ENCODE measurements at places on chromosomes 1 and 21.
A peak's percentile ranks its signal among the peaks of the same experiment; 100 is the strongest.

- DNase-seq, result no peak
Observed at GRCh38 chr1:22913421-22914141, 59.1 kb downstream of the LACTBL1 start.

GRCh38 chr1:209416039-209416438 is 167.5 kb upstream of the CAMK1G start:
- DNase-seq, result no peak

DNA sequence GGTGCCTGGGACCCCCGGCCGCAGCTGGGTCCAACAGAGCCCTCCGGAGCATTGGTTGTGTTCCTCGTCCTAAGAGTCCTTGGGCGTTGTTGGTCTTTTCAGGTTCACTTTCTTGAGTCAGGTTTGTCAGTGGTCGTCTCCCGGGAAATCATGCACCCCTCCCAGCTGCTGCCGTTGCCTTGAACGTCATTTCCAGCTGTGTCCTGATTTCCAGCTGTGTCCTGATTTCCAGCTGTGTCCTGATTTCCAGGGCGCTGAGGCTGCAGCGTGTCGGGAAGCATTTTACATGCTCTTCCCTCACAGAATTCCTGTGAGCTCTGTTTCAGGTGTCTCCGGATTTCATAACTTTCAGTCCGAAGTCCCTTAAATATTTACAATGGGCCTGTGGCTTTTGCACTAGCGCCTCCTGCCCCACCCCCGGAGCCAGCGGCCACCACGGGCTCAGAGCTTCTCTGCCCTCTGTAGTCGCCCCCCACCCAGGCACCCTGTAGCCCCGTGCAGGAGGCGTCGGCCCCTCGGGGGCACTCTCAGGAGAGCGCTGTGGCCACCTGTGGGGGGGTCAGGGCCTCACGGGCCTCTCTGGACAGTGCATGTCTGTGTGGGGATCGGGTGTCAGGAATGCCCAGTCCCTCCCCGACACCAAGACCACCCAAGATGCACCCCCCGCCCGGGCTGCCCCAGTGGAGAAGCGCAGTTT is 66.7 kb downstream of the COL18A1 start:
- no peak for DNase-seq

DNA sequence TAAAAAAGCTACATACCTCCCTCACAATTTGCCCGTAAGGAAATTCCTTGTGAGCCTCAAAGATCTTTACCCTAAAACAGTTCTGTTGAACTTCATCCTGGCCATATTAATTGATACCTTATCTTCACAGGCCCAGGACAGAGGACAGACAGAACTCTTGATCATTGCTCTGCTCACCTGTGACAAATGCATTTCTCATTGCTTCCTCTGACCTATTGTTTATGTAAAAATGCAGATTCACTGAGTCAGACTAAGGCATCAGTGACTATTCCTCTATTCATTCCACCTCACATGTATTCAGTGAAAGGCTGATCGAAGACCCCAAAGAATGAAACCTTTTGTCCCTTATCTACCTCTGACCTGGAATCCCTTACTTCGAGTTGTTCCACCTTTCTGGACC is 61.0 kb downstream of the BACH1 start:
- DNase-seq, result no peak

DNA sequence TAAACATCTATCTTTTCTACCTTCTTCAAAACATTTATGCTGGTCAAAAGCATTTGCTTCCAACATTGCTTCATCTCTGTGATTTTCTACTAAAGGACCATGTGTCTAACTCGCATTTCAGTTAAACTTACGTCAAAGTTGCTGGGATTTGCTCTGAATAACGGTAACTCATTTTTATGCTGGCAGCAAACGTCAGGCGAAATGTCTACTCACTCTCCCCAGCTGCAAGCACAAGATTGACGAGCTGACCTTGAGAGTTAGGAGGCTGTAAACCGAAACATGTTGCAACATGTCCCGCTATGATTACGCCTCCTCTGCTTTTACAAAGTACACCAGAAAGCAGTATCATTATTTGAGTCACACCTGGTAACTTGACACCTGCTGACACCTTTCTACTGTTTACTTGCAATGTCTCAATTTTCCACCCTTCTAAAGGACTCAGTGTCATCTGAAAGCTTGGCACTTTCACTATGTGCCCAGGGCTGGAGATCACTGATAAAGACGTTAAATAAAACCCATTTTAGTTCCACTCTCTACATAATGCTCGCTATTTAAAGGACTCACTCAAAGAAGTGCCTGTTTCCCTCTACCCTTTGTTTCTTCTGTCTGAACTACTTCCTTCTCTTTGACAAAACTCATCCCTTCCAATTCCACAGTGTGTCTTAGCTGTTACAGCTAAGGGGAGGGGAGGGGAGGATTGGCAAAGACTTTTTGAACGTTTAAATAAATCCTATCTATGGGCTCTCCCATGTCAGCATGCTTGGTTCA is 111.9 kb downstream of the PTPN14 start:
- peak; percentile 60 for DNase-seq

- DNase-seq, result no peak
Observed at GRCh38 chr1:107110326-107110725, 30.5 kb upstream of the NTNG1 start.

DNA sequence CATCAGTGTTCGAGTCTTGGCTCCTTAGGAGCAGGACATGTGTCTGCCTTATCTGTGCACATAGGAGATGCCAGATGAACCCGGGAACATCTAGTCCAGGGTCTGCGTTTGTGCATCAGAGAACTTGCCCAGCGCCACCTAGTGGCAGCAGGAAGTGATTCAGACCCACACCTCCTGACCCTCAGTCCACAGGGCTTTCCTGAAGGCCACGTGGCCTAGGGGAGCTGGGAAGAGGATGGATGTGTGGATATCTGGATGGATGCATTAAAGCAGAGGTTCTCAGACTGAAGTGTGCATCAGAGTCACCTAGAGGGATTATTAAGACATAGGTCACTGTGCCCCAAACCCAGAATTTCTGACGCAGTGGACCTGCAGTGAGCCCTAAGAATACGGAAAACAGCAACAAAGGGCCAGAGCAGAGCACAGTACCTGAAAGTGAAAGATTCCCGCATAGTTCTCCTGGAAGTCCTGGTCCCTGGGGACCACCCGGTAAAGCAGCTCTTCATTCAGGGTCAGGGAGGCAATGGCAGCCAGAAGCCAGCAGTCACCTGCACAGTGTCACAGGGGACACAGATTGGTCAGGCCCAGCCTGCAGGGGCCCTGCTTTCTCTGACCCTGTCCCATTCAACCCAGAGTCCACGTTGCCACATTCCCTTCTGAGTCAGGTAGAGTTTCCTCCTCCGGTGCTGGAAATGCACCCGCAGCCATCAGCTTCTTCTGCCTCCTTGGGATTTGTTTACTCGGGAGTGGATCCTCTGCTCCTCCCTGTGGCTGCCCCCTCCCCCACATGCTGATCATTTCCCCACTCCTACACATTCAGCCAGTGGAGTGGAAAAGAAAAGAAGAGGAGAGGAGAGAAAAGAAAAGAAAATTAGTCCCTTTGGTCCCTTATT is 37.0 kb downstream of the CAPN8 start:
- DNase-seq, result peak; percentile 44

GRCh38 chr1:164858096-164858632 is 299.2 kb downstream of the PBX1 start:
- no peak for DNase-seq

- no peak for DNase-seq
Observed at GRCh38 chr21:19256934-19257660, 853.5 kb upstream of the TMPRSS15 start.

DNA sequence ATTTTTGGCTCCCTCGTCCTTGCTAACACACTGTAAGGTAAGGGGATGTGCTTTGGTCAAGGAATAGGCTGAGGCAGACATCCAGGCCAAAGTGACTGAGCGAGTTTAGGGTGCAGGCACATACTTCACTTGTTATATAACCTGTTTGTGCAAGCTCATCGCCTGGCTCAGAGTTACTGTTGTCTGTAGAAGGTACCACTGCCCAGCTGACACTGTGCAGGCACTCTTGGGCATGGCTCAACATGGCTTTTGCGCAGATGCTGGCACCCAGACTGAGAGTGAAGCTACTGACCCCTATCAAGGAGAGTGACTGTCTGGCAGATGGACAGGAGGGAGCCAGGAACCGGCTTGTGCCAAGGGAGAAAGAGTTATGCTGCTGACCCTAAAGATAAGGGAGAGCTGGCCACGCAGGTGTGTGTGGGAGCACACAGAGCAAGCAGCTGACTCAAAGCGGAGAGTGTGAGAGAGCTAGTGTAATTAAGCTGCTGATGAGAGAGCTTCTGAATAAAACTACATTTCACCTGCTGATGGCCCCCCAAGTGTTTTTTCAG is 307.3 kb upstream of the USP24 start:
- DNase-seq, result no peak

- DNase-seq, result no peak
Observed at GRCh38 chr1:42006836-42007235, 88.1 kb upstream of the HIVEP3 start.

DNA sequence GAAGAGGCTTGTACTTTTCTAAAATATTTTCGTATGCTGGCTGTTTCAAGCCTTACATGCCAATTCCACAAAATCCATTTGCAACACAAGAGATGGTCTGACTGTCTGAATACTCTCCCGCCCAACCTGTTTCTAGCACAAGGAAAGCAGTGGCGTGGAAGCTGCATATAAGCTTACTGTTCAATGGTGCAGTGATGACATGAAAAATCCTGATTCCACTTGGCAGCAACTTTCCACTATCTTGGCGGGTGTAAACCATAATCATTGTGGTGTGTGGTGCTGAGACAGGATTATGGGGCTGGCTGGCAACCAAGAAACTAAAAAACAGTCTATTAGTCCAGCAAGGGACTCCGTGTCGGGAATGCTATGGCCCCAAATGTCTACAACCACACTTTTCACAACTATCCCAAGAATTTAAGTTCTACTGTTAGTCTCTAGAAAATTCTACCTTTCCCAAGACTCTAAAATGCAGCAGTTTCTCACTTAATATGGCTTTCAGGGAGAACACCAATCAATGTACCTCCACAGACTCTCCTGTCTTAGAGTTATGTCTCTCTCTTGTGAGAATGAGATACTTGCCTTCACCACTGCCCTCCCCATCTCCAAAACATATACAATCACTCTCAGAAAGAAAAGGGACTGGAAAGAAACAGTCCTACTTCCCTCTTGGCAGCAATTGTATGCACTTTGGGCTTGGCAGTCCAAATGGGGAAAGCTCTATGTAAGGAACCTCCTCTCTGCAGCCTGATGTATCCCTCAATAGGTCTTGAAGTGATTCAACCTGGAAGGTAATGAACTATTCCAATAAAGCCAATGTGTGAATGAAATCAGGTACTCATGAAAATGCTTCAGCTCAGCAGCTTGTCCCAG is 9.5 kb downstream of the COLGALT2 start:
- DNase-seq, result no peak

GRCh38 chr1:14897997-14898645 is 255.4 kb upstream of the TMEM51 start:
- DNase-seq, result no peak

GRCh38 chr21:14690886-14691285 is 144.8 kb upstream of the SAMSN1 start:
- no peak for DNase-seq

- no peak for DNase-seq
Observed at GRCh38 chr1:167084757-167085156, 5.4 kb downstream of the GPA33 start.

- peak; percentile 51 for DNase-seq
Observed at GRCh38 chr1:16371725-16372124, 4.7 kb downstream of the SZRD1 start.

- no peak for DNase-seq
Observed at GRCh38 chr1:45355683-45356082, 15.4 kb upstream of the MUTYH start.

- peak; percentile 65 for DNase-seq
Observed at GRCh38 chr21:36330904-36331303, 10.9 kb downstream of the MORC3 start.

DNA sequence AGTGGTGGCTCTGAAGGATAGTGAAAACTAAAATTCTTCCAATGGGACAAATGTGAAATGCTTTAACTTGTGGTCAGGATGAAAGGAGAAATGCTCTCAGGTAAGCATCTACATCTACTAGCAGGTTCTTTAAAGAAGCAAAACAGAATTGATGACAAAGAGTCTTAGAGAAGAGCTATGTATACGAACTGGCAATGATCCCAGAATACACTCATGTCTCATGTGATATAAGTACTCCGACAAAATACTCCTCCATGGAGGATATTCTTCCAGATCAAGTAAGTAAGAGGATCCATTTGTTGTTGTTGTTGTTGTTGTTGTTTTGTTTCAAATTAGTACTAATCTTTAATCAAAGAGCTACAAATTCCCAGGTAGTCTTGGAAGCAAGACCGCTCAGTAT is 174.0 kb upstream of the ATP1B1 start:
- no peak for DNase-seq

DNA sequence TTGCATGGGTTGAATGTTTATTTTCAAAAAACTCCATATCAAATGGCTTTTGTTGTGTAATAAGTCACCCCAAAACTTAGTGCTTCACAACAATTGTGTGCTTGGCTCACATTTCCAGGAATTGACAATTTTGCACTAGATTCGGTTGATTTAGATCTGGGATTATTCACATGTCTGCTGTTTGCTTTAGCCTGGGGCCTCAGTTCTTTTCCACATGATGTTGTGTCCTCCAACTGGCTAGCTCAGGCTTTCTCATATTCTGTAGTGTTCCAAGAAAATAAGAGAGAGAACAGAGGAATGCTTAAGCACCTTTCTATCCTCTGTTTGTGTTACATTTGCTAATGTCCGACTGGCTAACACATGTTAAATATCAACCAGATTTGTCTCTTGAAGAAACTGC is 281.5 kb upstream of the ADGRL4 start:
- DNase-seq, result no peak

DNA sequence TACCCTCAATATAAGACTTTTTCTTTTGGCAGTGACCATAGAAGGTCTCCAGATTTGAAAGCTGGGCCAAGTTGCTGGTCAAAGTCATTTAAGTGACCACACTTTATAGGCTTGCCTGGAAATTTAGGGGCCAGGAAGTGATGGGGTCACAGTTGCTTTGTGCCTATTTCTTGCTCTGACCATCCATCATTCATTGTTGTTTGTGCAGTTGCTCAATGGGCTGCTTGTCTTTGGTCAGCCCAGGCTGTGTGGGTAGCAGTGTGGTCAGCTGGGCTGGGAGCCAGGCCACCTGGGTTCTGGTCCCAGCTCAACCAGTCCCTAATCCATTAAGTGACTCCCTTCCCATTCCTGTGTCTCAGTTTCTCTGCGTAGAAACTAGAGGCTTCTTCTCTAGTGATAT is 2.1 kb upstream of the OTUD7B start:
- no peak for DNase-seq

DNA sequence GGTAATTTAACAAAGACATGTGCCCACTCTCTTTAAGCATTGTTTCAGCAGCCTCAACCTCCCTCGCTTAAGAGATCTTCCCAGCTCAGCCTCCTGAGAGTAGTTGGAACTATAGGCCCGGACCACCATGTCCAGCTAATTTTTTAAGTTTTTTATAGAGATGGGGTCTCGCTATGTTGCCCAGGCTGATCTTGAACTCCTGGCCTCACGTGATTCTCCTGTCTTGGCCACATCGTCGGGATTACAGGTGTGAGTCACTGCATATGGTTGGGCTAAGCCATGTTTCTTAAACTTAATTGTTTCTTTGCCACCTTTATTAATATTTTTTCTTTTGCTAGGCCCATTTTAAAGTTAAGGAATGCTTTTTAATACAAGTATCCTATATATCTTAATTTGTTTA is 18.6 kb upstream of the AGPAT3 start:
- DNase-seq, result no peak

Measured in activated CD8-positive, alpha-beta memory T cell treated with anti-CD3 and anti-CD28 coated beads, Interleukin-2, amount 10 ng/mL, durations not matched to agents 7 days and 5 days (primary cell).